ENCODE measurements at places on chromosomes 5 and 9.
A peak's percentile ranks its signal among the peaks of the same experiment; 100 is the strongest.

GRCh38 chr5:88671505-88672499, 211.2 kb downstream of the MEF2C start:
- no peak for DNase-seq

- DNase-seq: no peak
Measured at GRCh38 chr5:95537501-95537900, 17.3 kb downstream of the SKIC3 start.

DNA sequence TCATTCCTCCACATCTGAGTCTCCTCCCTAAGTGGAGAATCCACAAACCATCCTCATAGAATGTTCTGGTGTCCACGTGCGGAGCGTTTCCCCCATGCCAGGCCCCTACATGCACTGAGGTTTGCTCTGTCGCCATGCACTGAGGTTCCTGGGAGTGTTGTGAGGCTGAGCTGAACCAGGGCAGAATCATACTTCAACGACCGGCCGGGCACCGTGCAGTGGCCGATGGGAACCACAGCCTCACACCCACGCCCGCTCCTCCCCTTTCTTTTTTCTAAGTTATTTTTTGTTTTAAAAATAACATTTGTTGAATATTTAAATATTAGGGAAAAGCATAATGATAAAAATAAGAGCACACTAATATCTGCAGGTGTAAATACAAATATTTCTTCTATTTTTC, 260.4 kb upstream of the IRX4 start:
- DNase-seq: no peak

- DNase-seq: no peak
Measured at GRCh38 chr9:14702200-14702720, 9.0 kb upstream of the ZDHHC21 start.

DNA sequence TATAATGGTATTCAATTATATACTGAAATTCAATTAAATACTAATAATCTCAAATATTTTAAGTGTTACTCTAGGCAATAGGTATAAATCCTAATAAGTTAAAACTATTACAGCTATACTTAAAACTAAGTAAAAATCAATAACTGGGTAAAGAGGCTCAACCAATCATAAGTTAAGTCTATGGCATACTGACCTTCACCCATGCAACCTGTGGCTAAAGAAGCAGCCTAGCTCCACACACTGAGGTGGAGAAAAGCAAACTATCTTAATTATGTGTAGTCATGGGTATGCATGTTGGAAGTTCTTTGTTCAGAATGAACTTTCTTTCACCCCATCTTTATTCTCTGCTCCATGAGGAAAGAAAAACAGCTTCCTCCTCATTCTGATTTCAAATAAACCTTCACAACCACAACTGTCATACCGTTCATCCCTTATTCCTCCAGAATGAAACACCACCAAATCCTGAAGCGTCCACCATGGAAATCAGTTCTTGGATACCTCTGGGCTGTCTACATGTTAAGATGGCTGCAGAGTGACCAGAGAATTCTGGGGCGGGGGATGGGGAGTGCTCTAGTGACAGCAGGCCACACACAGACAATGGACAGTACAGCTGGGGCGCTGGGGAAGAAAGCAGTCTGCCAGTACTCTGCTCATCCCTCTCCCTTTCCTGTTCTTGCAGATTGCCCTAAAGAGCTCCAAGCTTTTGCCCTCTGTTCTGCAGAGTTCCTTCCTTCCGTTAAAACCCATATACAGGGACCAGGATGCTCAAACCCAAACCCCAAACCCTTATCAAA, 62.3 kb downstream of the RIGI start:
- no peak for DNase-seq

- no peak for DNase-seq
Measured at GRCh38 chr5:86878250-86878649, 260.5 kb downstream of the COX7C start.

DNA sequence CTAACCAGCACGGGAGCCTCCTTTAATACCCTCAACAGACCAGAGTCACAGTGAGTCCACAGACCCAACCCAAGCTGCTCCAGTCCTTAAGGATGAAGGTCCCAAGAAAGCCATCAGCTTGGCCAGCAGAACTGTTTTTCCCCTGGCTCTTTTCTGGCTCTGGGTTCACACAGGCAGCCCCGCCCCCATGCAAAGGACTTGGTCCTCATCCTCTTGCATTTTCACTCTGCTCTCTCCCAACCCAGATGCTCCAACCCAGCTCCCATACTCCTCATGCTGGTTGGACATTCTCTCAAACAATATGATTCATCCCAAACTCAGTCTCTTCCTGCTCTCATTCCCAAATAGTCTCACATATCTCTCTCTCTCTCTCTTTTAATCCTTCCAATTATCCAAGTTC, 74.2 kb upstream of the SPOCK1 start:
- no peak for DNase-seq

DNA sequence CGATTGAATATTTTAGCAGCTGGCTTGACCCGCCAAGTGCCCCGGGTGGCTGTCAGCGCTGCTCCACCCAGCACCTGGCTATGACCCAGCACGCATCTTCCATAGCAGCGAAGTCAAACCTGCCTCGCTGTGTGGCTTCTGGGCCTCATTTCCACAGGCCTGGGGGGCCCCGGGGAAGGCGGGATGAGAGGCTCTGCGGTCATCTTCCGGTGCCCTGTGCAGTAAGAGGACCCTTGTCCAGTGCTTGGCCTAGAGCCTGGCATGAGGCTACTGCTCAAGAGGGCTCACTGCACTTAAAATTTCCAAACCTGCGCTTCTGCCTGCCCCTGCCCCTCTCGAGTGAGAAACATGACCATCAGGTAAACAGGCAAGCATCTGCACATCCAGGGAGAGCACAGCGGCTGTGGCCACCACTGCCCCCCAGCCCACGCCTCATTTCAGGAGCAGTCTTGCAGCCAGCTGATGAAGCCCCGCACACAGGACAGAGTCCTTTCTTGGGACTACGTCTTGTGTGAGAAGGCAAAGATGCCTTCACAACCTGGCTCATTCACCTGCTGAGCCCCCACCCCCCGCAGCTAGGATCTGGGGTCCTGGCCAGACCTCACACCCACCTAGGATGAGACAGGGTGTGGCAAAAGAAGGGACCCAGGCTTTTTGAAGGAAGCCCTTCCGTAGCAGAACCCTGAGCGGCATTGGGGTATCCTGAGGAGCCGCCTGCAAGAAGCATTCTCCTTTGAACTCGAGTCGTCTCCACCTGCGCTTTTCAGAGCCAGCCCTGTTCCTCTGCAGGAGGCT, 69.5 kb upstream of the UNC5A start:
- peak; percentile 52 for DNase-seq

DNA sequence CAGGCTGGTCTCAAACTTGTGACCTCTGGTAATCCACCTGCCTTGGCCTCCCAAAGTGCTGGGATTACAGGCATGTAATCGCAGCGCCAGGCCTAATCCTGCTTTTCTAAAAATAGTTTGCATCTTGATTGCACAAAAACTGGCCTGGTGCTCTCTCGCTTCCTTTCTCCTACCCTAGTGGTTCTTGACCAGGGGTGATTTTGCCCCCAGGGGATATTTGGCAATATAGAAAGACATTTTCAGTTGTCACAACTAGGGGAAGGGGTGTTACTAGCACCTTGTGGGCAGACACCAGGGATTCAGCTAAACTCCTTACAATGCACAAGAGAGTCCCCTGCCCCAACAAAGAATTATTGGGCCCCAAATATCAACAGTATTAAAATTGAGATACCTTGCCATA, 139.8 kb downstream of the DROSHA start:
- no peak for DNase-seq
